ENCODE measurements at places on chromosomes 7 and 10.

DNA sequence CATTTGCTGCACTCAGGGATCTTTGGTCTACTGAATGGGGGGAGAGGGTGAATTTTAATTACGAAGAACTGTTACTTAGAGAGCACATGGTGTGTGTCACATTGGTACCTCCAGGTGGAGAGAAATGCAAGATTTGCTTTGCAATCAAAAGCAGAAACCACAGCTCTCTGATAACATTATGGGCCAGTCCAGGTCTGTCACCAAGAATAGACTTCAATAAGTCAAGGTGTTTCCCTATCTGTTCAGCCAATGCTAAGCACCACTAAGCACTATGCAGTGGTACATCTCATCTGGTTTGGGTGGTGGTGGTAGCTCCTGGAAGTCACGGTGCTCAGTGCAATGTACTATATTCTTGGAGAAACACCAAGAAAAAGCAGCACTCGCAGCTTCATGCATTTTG lies 119.6 kb upstream of the AFAP1L2 start:
- DNase-seq = no peak

DNA sequence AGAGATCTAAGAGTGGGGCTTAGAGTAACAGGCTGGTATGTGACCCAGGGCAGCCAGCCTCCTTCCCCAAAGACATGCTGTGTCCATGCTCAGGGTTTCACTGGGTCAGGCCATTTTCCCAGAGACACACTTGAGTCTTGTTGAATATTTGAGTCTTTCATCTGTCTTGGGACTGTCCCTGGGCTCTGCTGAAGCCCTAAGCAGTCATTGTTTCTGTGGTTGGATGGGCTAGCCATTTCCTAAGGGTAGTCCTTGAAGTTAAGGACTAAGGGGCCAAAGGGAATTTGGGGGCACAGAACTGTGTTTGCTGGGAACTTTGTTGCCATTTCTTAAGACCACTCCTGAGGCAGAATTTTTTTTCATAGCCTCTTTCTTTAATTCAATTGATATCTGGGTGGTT lies 98.4 kb upstream of the SAMD8 start:
- no peak for DNase-seq

GRCh38 chr7:47672977-47673381 lies 91.1 kb upstream of the TNS3 start:
- DNase-seq = no peak

GRCh38 chr7:102244601-102245000 lies 42.1 kb upstream of the SH2B2 start:
- DNase-seq = no peak

- no peak for DNase-seq
Measured at GRCh38 chr10:94102436-94102835, 108.7 kb downstream of the PLCE1 start.

DNA sequence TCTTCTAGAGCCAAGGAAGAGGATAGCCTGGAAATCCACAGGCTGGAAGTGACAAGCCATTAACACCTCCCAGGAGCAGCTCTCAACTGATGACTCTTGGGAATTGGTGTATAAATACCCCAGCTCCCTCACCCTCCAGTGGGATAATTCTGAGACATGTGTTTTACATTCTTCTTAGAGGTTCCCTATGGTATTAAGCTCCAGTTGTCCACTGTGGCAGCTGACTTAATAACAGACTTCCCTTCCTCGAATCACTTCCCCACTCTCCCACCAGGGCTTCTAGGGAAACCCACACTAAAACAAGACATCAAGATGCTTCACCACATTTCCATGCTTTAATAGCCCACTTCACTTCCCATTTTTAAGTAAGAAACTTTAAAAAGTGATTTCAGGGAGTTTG lies 47.2 kb downstream of the FAM107B start:
- no peak for DNase-seq

DNA sequence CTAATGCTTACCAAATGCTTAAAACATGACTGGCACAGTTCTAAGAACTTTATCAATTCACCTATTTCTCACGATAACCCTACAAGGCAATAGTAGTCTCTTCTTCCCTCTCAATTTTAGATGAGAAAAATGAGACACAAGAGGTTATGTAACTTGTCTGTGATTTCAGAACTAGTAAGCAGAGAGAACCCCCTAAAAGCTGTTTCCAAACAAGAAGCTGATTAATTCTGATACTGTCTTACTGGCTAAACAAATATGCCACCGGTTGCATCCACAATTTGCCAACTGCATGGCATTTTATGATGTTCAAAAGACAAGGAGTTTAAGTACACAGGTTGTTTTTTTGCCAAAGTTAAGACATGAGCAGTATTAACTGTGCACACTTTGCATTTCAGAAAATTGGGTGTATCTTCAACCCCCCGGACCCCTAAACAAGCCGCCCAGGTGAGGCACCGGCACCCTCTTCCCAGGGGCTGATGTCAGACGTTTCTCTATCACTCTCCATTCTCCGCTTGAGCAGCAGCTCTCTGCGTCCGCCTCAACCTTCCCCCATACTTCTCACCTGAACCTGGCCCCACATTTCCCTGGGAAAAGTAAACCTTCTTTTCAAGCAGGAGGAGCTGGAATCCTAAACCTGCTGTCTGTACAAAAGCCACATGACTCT lies 21.7 kb downstream of the RSU1 start:
- no peak for DNase-seq

DNA sequence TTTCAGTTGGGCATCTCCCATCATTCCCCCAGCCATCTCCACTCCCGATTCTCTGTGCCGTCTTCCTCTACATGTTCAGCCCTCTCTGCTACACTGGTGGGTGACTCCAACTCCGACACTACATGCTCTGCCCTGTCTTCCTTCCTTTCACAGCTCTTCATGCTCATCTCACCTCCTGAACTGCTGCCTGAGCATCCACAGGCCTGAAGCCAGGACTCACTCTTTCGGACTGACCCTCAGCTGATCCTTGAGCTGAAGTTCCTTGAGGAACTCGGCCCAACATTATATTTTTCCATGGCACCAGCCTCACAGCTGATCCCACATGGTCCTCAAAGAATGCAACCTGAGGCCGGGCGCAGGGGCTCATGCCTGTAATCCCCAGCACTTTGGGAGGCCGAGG lies 538.4 kb downstream of the PTPRN2 start:
- DNase-seq = no peak

GRCh38 chr10:31694126-31694685 lies 234.4 kb downstream of the ARHGAP12 start:
- no peak for DNase-seq

GRCh38 chr7:116176226-116176625 lies 34.1 kb upstream of the TES start:
- no peak for DNase-seq

- DNase-seq = no peak
Measured at GRCh38 chr10:110017907-110018306, 10.1 kb downstream of the ADD3 start.

- DNase-seq = no peak
Measured at GRCh38 chr7:37488163-37488764, 39.6 kb upstream of the ELMO1 start.

DNA sequence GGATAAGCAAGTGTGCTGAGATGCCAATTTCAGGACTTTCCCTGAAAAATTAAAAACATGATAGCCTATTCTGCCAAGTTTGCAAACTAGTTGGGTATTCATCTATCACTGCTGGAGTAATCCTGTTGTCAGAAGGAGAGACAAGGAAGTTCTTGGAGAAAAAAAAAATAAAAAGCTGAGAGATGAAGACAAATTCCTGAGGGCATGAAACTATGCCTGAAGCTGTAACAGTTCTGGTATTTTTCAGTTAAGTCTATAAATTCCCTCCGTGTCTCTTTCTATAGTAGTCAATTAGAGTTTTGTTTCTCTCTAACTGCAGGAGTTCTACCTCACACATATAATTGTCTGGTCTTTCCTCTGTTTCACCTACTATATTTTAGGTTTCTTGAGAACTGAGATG lies 95.7 kb downstream of the DGKB start:
- DNase-seq = no peak

DNA sequence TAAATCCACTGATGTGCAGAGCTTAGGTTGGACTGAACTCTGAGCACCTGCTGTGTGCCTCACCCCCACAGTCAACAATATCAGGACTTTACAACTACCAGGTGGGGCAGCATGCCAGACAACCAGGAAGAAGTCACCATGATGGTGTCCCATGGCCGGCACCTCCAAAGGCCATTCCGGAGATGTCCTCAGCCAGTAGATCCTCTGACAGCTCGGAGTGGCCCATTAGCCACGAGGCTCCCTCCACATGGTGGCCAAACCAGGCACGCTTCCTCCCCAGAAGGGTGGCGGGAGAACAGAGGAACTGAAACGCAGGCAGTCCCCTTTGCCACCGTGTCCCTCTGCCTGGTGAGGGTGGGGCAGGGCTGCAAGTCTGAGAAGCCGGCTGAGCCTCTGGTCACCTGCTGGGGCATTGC lies 390.0 kb downstream of the TNS3 start:
- no peak for DNase-seq

DNA sequence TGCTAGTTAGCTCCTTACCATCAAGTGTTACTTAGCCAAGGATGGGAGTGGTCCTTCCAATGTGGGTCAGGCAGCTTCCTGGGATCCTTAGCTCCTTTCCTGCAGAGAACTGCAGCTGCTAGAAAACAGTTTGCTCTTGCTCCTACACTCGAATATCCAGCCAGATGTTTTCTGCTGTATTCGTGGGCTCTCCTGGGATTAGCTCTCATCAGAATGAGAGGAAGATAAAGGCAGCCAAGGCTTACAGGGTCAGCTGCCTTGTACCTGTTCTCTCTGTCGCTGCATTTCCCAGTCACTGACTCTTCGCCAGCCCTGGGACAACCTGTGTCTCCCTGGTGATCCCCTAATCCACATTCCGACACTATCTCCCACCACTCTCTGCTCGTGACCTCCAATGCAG lies 29.0 kb downstream of the NEUROD6 start:
- no peak for DNase-seq

GRCh38 chr10:123769647-123770046 lies 103.5 kb downstream of the GPR26 start:
- DNase-seq = no peak

DNA sequence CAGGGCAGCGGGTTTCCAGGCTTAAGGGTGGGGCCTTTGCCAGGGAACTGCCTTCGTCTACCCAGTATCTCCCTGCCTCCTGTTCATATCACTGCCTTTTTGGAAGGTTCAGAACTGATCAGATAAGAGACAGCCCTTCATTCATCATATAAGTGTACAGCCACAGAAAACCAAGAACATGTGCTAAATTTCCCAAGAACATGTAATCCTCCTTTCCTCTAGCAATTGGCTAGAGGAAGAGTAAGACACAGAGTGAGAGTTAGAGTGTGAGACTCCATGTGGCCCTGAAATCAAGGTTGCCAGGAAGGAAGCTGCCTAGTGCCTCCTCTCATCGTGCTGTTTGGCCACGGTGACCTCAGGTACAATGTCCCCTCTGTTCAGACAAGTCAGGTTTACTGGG lies 770.9 kb downstream of the TNS3 start:
- no peak for DNase-seq

DNA sequence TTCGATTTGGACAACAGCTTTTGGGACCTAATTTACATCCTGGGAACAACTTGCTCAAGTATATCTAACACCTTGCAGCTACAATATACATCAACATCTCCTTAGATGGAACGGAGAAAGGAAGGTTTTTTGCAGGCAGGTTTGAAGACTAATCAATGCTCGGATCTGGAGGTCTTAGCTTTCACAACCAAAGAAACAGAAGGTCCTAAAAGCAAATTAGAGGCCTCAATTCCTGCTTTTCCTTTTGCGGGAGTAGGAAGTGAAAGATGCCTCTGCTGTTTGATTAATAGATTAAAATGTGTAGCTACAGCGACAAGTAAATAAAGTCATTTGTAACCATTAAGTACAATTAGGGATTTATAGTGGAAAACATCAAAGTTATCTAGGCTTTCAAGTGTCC lies 3.7 kb upstream of the SP8 start:
- DNase-seq = no peak

DNA sequence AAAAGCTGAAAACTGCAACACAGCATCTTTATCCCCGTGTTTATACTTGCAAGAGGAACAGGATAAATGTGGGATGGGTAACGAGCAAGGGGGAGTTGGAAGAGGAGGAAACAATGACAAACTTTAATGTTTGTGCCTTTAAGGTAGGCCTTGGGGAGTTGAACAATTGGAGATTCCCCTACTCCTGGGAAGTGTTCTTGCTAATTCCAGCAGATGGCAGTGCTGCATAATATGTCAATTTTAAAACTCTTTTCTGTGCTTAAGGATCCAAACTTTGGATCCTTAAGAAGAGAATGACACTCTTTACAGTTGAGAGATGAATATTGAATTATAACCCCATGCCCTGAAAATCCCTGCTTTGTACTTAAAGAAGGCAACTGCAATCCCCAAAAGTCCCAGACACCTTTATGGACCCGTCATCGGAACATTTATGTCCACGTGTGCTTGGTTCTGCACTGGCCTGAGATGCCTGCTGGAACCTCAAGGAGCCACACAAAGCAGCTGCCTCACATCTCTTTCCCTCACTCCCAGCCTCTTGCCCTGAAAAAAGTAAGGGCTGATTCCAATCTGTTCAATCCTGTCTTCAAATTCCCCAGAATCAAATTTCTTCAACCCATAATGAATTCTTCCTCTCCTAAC lies 12.0 kb downstream of the IFIT5 start:
- no peak for DNase-seq

- no peak for DNase-seq
Measured at GRCh38 chr7:28126410-28127041, 54.1 kb downstream of the JAZF1 start.

DNA sequence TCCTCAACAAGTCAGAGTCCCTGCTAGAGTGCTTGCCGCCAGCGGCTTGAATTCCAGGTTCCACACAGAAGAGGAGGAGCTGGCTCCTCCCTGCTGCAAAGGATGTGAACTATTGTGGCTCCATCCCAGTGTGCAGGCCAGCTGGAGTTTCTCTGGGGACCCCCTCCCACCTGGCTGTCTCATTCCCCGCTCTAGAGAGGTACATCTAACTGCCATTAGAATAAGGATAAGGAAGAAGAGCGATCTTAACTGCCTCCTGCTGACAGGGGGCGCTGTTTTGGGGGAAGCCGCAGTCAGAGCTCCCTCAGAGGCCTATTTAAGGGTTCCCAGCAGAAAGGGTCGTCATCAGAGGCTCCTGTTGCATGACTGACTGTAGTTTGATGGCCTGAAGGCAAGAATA lies 40.8 kb upstream of the HECW1 start:
- DNase-seq = peak; percentile 11

- no peak for DNase-seq
Measured at GRCh38 chr10:78304091-78305045, 270.7 kb downstream of the RPS24 start.

DNA sequence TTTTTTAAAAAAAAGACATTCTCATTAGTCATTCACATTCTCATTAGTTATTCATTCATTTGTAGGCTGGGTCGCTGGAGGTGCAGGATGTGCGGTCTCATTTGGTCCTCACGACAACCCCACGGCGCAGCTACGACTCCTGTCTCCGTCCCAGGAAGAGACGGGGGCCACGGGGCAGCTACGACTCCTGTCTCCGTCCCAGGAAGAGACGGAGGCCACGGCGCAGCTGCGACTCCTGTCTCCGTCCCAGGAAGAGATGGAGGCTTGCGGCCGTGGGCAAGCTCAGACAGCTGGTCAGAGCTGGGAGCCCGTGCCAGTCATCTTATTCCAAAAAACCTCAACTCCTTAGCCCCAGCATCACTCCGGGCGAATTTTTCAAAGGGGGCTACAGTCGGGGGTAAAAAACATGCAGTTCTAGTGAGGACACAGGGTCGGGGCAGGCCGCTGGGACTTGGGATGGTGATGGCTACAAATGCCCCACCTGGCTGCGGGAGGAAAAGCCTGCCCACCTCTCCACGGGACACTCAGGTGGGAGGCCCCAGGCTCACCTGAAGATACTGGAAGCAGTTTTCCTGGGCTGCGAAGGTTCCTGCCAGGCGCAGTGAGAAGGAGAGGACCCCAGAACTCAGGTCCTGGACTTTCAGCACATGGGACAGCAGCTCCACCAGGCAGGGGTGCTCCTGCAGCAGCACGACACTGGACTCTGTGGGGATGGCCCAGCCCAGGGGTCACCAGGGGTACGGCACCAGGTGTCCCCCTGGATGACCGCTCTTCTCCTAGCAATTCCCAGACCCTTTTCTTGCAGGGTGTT lies 8.3 kb downstream of the BRAT1 start:
- no peak for DNase-seq
